ENCODE measurements at places on chromosomes 7 and 10. TPM values are rescaled to one million over a fixed set of nuclear protein-coding genes. Genes with fewer than 3 reads are reported as not detected.

DNA sequence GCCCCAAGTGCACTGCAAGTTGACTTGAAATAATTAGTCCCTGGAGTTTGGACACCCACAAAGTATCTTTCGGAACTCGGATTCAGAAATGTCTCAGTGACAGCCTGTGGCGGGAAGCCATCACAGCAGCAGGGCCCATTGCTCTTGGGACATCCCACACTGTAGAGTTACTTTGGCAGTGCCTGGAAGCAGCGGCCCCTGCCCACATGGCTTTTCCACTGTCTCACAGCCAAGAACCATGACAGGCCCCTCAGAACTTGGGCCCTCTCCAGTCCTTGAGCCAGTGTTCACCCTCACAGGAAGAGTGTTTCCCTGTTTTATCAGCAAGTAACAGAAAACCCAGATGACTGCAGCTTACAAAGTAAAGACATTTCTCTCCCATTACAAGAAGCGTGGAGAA is 477.0 kb upstream of the GALNT17 start:
- no peak for DNase-seq

DNA sequence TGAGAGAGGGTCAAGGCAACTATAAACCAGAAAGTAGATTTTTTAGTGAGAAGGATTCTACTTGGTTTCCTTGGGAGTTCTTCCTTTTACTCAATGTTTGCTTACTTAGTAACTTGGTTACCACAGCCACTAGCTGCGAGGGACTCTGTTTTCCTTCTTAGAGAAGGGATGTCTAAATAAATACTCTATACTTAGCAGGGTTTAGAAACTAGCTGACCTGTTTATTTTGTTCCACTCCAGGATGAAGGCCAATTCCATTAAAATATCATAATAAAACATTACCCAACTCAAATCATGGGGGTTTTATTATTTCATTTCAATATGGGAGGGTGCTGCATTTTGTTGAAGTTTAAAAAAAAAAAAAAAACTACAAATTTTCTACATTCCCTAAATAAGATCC is 87.3 kb downstream of the PPP1R3A start:
- no peak for DNase-seq

- DNase-seq, result no peak
These were observed 17.6 kb downstream of the CD36 start for GRCh38 chr7:80656029-80656428.

GRCh38 chr10:35448687-35449662 is 112.7 kb downstream of the CCNY start:
- no peak for DNase-seq

Gene SORCS1
- 48.9 TPM for total RNA-seq

DNA sequence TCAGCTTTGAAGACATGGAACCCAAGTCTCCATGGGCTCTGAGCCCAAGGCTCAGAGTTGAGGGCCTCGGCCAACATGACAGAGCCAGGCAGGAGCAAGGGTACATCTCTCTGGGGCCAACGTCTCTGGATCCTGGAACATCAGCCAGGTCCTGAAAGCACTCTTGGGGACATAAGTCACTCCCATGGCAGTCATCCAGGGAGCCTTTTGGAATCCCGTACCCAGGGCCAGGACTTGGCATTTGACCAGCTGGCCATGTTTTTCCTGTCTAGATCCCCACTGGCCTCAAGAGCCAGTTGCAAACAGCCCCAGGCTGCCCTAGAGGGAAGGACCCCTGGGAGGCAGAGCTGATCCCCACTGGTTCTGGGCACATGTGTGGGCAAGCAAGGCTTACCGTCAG is 4.3 kb upstream of the CXCL12 start:
- no peak for DNase-seq

DNA sequence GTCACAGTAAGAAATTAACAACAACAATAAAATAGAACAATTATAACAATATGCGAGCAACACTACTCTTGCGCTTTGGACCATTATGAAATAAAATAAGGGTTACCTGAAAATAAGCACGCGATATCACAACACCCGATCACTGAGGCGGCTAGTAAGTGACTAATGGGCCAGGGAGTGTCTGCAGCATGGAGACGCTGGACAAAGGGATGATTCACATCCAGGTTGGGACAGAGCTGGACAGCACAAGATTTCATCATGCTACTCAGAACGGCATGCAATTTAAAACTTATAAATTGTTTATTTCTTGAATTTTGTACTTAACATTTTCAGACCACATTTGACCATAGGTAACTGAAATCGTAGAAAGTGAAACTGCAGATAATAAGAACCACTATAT is 15.6 kb downstream of the HIBADH start:
- no peak for DNase-seq
